ENCODE measurements at places on chromosomes 13 and 19.

- no peak for DNase-seq
Measured at GRCh38 chr13:62094932-62095331, 679.3 kb upstream of the PCDH20 start.

DNA sequence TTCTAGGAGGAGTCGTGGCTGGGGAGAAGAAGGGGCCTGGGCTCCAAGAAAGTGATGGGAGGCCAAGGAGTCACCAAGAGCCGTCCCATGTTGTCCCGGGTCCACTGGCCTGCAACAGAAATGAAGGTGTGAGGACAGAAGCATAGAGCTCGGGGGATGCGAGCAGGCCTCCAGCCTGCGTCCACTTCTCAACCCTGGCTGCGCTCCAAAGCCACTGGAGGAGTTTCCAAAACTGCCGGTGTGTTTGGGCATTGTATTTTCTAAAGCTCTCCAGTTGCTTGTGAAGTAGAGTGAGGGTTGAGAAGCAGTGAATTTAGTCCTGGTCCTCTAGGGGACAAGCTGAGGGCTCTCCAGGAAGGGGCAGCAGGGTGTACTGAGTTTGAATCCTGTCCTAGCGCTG, 13.0 kb downstream of the FFAR2 start:
- DNase-seq: no peak

DNA sequence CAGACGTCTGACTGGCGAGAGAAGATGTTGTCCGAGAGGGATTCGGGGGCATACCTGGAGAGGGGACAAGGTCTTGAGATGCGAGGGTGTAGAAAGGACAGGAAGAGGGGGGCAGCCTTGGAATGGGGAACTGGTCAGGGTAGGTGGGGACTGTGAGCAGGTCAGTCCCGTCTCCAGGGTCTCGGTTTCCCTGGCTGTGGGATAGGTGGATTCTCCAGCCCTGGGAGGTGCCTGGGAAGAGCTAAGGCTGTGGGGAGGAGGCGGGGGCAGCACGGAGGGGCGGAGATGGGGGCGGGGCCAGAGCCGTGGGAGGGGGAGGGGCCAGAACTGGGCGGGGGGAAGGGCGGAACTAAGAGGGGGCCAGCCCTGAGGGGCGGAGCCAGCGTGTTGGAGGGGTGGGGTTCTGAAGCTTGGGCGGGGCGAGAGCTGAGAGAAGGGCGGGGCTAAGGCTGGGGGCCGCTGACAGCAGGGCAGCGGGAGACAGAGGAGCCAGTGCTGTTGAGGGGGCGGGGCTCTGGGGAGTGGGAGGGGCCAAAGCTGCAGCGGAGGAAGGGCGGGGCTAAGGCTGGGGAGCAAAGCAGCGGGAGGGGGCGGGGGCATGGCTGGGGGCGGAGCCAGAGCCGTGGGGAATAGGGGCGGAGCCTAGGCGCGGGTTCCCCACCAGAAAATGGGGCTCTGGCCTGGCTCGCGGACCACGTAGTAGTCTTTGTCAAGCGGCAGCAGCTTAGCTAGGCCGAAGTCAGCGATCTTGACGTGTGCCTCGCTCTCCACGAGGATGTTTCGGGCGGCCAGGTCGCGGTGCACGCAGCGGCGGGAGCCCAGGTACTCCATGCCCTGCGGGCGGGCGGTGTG, 9.5 kb upstream of the INSL3 start:
- DNase-seq: no peak

- no peak for DNase-seq
Measured at GRCh38 chr13:35706721-35707120, 230.2 kb upstream of the MAB21L1 start.

DNA sequence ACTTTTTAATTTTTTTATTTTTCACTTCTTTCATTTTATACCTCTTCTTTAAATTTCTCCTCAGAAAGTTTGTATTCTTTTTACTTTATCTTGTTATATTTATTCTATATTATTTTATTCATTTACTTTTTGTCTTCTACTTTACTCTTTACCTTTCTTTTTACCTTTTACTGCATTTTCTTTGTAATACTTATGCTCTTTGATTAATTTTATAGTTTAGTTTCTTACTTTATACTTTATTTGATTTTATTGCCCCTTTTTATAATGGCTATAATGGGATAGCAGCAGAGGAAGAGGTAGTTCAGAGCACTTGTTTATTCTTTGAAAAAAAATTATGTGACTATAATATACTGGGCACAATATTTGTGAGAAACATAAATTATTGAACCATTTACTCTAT, 542.6 kb upstream of the SPRY2 start:
- DNase-seq: no peak

DNA sequence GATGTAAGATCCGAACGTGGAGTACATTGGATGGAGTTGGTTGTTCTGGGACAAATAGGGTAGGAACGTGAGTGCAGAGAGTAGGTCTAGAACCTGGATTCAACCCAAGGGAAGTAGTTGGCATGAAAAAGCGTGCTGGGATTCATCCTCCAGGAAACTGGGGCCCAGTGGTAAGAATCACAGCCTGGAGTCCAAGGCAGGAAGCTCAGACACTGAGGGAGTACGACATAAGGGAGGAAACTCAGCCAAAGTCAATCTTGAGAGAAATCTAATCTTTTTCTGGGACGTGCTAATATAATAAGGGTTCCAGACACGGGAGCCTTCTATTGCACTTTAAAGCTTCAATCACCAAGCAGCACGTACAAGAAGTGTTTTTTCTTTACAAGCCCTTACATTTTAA, 46.4 kb downstream of the DLEU7 start:
- DNase-seq: no peak

- peak; percentile 72 for DNase-seq
Measured at GRCh38 chr19:4851551-4852290, 15.7 kb downstream of the PLIN3 start.

DNA sequence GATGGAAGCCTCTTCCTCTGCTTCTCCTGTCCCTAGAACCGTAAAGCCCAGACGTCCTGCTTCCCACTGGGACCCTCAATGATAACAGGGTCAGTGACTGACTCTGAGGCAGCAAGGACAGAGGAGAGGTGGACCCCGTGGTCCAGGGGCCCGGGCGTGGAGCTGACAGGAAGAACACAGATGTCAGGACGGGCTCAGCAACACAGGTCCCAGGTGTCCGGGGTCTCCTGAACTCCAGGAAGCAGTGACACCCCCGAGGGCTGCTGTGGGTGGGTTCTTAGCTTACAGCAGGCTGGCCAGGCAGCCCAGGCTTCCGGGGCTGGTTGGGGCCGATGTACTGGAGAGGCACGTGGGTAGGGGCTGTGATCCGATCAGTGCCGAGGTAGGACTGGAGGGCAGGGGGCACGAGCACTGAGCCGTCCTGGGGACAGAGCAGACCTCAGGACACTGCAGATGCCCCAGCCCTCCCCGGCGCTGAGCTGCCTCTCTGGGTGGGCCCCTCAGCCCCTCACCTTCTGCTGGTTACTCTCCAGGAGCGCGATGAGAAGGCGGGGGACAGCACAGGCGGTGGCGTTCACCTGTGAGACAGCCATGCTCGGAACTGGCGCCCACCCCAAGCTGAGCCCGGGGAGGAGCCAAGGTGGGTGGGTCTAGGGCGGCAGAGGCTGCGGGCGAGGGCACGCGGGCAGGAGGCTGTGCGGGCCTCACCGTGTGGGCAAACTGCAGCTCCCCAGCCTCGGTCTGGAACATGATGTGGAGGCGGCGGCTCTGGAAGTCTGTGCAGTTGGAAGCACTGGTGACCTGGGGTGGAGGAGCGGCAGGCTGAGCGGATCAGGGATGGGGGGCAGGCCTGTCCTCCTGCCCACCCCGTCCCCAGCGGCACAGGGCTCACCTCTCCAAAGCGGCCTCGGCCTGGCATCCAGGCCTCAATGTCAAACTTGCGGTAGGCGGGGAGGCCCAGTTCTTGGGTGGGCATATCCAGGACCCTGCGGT, 3.6 kb upstream of the CCER2 start:
- DNase-seq: no peak

DNA sequence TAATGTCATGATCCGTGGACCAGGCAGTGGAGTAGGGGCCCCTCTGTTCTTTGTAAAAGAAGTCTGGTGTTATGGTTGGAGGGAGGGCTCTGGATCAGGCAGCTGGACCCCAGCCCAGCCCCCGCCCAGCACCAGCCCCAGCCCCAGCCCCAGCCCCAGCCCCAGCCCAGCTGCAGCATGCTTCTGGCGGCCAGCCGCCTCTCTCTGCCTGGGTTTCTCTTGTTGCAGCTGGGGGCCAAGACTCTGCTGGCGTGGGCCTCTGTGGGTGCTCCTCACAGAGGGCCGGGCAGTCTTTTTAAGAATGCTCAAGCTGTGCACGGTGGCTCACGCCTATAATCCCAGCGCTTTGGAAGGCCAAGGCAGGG, 17.9 kb downstream of the DOT1L start:
- no peak for DNase-seq

GRCh38 chr19:34359954-34360315, 5.1 kb upstream of the GPI start:
- DNase-seq: no peak

- DNase-seq: no peak
Measured at GRCh38 chr19:18464646-18465045, 26.7 kb upstream of the ISYNA1 start.

- no peak for DNase-seq
Measured at GRCh38 chr19:57558525-57558924, 1.1 kb downstream of the ZNF550 start.

- DNase-seq: no peak
Measured at GRCh38 chr13:44989941-44990340, 603 bp downstream of the GPALPP1 start.

DNA sequence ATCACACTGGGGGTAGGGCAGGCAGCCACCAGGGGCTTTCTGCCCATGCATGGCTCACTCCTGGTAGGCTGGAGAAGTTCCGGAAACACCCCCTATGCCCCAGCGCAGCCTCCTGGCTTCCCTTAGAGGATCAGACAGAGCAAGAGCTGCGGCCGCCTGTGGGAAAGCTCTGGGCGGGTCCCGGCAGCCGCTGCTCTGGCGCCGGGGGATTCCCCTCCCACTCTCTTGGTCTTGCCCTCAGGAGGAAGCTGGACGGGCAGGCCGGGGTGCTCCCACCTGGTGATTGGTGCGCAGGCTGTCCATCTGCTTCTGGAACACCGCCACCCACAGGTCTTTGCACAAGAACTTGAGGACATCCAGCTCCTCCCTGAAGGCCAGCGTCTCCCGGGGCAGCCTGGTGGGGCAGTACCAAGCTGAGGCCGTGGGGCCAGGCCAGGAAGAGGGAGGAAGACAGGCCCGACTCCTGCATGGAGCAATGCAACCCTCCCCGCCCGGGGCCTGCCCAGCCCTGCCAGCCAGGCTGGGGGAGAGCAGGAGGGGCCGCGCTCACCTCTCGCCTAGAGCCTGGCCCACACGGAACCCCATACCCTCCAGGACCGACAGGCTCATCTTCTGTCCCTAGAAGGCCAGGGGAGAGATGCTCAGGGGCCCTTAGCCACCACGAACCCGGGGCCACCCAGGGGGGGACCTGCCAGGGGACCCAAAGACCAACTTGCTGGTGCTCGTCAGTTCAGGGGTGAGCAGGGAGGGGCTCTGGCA, 4.0 kb upstream of the NKPD1 start:
- DNase-seq: peak; percentile 58

DNA sequence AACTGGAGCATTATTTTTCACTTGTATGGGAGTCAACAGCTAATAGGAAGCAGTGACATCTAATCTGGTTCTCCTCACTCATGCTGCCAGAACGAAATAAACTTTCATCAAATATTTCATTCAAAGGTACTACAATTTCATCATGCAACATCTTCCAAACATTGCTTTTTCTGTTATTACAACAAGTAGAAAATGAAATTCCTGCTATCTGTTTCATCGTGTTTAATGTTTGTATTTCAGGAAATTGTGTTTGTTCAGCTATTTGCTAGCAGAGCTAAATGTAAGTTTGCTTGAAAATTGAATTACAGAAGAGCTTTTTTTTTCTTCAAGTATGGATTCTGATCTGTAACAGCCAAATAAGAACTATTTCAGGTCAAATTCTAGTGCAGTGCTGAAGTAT, 90.1 kb downstream of the SLITRK6 start:
- DNase-seq: no peak

- DNase-seq: no peak
Measured at GRCh38 chr13:109246001-109246400, 540.4 kb downstream of the IRS2 start.

DNA sequence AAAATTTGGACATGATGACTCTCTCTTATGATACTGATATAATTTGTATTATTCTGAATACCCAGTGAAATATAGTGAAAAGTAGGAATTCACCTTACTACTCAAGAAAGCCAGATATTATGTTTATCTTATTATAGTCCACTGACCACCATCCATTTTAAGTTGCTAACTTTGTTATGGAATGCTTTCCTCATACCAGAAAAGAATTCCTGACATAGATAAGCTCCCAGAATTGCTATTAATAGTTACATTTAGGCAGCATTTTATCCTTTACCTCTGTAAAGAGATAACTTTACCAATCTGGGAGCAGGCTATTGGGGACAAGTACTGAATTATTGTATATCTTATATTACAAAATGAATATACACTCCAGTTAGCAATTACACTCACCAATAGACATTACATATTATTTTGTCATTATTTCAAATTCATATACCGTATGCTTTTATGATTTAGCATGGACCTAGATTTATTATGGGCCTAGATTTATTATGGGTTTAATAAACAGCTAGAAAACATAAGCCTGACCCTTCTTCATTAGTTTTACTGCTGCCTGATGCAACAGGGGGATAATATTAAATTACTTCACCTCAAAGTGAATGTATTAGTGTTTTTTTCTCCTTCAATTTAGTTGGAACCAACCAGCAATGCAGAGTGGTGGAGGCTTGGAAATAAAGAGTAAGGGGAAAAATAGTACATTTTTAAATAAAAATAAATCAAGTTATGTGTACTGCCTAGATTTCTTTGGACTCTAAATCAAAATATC, 1886.1 kb downstream of the PCDH9 start:
- DNase-seq: no peak

DNA sequence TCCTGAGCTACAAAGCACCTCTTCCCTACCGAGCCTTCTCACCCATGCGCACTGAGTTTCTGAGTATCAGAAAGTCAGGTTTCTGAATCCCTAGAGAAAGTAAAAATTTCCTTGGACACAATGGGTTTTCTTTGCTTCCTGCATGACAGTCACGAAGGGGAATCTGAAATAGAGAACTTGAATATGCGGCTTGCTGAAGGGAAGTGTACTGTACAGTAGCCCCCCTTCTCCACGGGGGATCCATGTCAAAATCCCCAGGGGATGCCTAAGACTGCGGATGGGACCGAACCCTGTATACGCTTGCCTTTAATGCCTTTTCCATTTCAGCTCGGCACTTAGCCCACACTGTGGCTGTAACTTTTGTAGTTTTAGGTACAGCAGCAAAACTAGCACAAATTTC, 107.9 kb downstream of the GGACT start:
- no peak for DNase-seq

DNA sequence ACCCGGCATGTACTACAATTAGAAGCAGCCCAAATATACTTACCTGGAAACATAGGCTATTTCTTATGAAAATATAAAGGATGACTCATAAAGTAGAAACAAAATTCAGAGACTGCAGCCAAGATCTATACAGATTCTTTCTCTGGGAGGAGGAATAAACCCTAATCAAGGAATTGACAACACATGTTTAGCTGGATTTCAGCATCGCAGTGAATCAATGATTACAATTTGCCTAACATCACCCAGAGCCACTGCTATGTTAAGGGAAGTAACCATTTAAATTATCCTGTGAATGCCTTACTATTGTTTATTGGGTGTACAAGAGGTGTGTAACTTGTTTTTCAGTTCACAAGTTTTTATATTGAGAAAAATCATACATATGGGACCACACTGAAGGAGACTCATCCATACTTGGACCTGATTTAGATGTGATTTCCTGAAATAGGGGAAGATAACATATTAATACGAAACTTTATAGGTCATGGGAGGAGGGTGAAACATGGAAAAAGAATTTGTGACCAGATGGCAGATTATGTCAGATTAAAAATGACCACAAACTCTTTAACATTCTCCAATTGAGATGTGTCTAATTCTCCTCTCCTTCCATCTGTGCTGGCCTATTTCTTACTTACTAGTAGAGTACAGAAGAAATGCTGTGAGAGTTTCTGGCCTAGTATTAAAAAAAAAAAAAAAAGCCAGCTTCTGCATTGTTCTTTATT, 1168.4 kb downstream of the SLITRK1 start:
- no peak for DNase-seq

All from CD4-positive, alpha-beta T cell treated with Interleukin-15 for 4 hours (primary cell).